Cardiac muscle cell (in vitro differentiated cells and primary cell): ENCODE measurements at places on chromosomes 4 and X. TPM values are rescaled to one million over a fixed set of nuclear protein-coding genes. Genes with fewer than 3 reads are reported as not detected.

DNA sequence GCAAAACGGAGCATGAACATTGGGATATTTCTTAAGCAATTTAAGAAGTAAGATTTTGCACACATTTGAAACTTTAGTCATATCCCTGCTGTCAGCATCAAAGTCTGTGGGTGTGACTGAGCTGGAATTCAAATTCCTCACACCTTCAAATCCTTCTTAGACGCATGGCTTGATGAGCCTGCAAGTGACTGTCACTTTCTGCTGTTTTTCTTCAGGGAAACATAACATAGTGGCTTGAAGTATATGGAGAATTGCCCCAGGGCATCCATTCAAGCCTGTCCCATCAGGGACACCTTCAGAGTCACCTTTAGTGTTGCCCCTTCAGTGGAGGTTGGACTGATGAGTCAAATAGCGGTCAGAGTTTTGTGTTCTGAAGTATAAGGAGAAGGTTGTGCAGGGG lies 17.4 kb downstream of the FHDC1 start:
- no peak for DNase-seq

Gene XK
- 3.0 and 7.2 TPM in 2 replicates for total RNA-seq

Gene FREM3
- not detected in 2 replicates for total RNA-seq

Gene PNMA3
- total RNA-seq: 8.3 and 19.7 TPM in 2 replicates

Gene MAGEA11
- total RNA-seq: not detected in 2 replicates

Gene FGD1
- 18.7 and 28.8 TPM in 2 replicates for total RNA-seq

Gene BTK
- total RNA-seq: 0.06 TPM in 1 of 2 replicates, not detected in the other

Gene TMEM255A
- total RNA-seq: 2.3 and 3.1 TPM in 2 replicates
